Activated CD4-positive, alpha-beta T cell treated with anti-CD3 and anti-CD28 coated beads for 36 hours (primary cell): ENCODE measurements at places on chromosomes 7 and 10.

DNA sequence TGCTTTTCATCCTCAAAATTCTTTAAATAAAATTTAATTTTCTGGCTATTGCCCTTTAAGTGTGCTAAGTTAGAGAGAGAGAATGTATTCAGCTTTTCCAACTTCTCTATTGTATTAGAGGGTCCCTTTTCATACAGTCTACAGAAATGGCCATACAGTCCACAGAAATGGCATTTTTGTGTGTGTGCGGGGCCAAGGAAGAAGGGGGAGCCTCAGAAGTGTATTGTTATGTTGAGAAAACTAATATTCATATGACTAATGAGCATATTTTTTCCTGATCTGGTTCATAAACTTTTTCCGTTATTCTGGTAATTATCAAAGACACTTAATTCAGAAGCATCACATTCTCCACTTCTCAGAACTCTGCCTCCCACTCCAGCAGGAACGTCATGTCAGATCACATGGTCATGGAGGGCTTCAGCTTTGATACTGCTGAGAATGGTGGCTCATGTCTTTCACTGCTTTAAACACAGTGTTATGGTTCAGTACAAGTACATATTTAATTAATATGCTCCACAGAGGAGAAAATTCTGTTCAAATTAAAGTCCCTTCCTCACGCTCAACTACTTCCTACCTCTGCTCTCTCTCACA is 37.1 kb downstream of the ELMO1 start:
- DNase-seq: peak; percentile 67

DNA sequence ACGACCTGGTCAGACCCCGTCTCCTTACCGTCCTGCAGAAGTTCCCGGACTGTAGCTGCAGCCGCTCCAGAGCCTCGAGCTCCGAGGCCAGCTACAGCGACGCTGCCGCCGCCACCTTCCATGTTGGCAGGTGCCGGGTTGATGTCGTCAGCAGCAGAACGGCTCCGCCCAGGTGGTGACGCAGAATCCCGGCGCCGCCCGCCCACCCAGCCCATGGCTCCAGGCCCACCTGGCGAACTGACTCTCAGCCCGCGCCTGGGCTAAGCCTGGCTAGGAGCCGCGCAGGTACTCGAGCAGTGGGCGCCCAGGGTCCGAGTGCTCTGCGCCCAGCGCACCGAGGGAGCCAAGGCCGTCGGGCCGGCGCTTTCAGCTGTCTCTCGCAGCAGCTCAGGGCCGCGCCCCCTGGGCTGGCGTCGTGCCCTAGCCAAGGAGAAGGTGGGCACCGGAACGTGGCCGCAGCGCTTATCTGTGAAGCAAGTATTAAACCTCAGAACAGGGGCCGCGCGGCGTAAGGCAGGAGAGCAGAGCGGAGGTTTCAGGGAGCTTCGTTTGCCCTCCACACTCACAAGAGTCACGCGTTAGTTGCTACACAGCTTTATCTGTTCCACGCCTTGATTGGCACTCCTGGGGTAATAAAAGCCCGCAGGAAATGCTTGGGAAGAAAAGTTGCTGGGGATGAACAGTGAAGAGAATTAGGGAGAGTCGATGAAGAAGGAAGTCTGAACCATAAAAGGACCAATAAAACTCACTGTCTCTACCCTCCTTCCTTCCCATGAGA is at the start of the genes COG5 and DUS4L:
COG5 (minus strand) TSS at position 146 of the 778 bp plus-strand sequence; CDS start at position 122, 24 bp downstream.
DUS4L (plus strand) TSS at position 197 of the 778 bp plus-strand sequence. CDS start 3,100 bp downstream, outside the sequence.
- peak; percentile 92 for DNase-seq

GRCh38 chr10:60894786-60895185 is 49.2 kb downstream of the RHOBTB1 start:
- DNase-seq: no peak

DNA sequence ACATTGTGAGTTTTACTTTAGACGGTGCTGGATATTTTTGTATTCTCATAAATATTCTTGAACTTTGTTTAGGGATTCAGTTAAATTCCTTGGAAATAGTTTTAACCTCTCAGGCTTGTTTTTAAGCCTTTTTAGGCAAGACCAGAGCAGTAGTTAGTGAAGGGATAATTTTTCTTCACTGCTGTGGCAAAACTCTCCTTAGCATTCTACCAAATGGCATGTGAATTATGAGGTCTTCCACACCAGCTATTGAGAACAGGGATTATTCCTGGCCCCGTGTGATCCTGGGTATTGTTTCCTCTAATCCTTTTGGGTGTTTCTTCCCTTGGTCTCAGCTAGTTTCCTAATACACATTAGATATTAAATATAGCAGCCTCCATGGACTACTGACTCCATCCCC is 46.2 kb downstream of the CCDC71L start:
- no peak for DNase-seq

GRCh38 chr7:46129831-46130230 is 208.8 kb upstream of the IGFBP3 start:
- DNase-seq: no peak

DNA sequence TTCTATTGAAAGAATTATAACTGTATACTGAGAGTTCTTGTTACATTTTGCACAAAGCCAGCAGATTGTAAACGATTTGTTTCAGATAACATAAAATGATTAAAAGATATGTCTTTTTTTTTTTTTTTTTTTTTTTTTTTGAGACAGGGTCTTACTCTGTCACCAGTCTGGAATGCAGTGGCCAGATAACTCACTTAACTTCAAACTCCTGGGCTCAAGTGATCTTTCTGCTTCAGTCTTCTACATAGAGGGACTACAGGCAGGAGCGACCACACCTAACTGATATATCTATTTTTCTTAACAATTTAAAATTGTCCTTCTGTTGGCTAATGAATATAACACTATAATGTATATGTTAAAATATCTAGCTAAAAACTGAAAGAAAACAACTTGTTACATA is 317.3 kb upstream of the CACNA2D1 start:
- no peak for DNase-seq

- no peak for DNase-seq
These were observed 35.5 kb upstream of the KMT2E start for GRCh38 chr7:104978460-104978859.

GRCh38 chr10:50560370-50560769 is 63.4 kb downstream of the SGMS1 start:
- DNase-seq: no peak

DNA sequence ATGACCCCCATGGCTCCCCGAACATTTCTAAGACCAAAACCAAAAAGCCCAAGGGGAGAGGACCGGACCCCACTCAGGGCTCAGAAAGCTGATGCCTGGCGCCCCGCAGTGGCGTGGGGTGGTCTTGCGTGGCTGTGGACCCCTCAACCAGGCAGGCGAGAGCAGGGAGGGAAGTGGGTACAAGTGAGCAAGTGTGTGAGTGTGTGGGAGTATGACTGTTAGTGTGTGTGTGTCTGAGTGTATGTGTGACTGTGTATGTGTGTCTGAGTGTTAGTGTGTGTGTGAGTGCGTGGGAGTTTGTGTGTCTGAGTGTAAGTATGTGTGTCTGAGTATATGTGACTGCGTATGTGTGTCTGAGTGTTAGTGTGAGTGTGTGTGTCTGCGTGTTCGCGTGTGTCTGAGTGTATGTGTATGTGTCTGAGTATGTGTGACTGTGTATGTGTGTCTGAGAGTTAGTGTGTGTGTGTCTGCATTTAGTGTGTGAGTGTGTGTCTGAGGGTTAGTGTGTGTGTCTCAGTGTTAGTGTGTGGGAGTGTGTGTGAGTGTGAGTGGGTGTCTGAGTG is 34.0 kb upstream of the INSIG1 start:
- no peak for DNase-seq

DNA sequence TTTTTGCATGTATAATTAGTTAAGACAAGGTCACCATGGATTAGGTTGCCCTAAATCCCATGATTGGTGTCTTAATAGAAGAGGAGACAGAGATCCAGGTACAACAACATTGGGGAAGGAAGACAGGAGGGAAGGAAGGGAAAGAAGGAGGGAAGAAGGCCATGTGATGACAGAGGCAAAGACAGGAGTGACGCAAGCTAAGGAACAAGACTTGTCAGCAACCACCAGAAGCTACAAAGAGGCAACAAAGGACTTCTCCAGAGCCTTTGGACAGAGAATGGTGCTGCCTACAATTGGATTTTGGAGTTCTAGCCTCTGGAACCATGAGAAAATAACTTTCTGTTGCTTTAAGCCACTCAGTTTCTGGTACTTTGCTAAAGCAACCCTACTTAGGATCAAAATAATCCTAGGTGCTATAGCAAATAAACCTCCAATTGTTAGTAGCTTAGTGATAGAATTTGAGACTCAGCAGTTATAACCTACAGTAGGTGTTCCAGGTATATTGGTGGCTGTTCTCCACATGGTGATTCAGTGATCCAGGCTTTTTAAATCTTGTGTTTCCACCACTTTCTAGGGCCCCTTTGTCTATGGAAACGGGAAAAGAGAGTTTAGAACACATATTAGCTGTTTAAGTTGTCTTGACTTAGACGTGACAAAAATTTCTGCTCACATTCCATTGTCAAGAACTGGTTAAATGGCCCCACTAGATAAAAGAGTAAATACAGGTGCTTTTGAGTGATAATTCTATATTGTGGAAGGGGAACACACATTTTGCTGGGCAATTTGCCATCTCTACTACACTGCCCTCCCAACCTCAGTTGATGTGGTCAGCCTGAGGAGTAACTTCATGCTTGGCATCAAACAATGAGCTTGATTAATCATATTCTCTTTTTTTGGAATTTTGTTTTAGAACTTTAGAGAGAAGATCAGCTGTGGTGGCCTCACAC is 70.5 kb upstream of the SP4 start:
- no peak for DNase-seq
